Endothelial cell (in vitro differentiated cells): ENCODE measurements at places on chromosomes 6 and 20. TPM values are rescaled to one million over a fixed set of nuclear protein-coding genes. Genes with fewer than 3 reads are reported as not detected.
A peak's percentile ranks its signal among the peaks of the same experiment; 100 is the strongest.

GRCh38 chr20:51463998-51464397 is 78.5 kb downstream of the NFATC2 start:
- H3K4me1 ChIP-seq = no peaks in the 10 kb centered on the region
- no peaks in the 10 kb centered on the region for H3K36me3 ChIP-seq
- H3K27me3 ChIP-seq = no peaks in the 10 kb centered on the region
- DNase-seq = no peak
- no peak overlapping the region for H3K4me3 ChIP-seq

GRCh38 chr6:31037682-31038081 is 27.4 kb downstream of the MUC22 start:
- no peak for DNase-seq
- no peaks in the 10 kb centered on the region for H3K36me3 ChIP-seq
- no peak overlapping the region for H3K27ac ChIP-seq
- H3K4me3 ChIP-seq = no peak overlapping the region

GRCh38 chr6:136228814-136229213 is 21.3 kb downstream of the MTFR2 start:
- no peak for DNase-seq
- no peak overlapping the region for H3K4me3 ChIP-seq
- H3K27ac ChIP-seq = no peak overlapping the region
- no peaks in the 10 kb centered on the region for H3K36me3 ChIP-seq
- H3K27me3 ChIP-seq = peaks cover 4% of the 10 kb centered on the region
- H3K4me1 ChIP-seq = peaks cover 20% of the 10 kb centered on the region

Gene EDEM2
- 43.5 TPM for total RNA-seq

- no peak overlapping the region for H3K4me3 ChIP-seq
- DNase-seq = no peak
- H3K27ac ChIP-seq = no peak overlapping the region
- H3K27me3 ChIP-seq = peaks cover 4% of the 10 kb centered on the region
- no peaks in the 10 kb centered on the region for H3K36me3 ChIP-seq
- peaks cover 5% of the 10 kb centered on the region for H3K4me1 ChIP-seq
These were observed 25.3 kb upstream of the CHD6 start for GRCh38 chr20:41643504-41643938.

- no peak for DNase-seq
- no peak overlapping the region for H3K4me3 ChIP-seq
- peaks cover 14% of the 10 kb centered on the region for H3K36me3 ChIP-seq
- H3K27ac ChIP-seq = peak overlapping the region; percentile 72
These were observed 121.3 kb downstream of the SLC23A2 start for GRCh38 chr20:4880051-4880450.

Gene TSHZ2
- 2.3 TPM for total RNA-seq

DNA sequence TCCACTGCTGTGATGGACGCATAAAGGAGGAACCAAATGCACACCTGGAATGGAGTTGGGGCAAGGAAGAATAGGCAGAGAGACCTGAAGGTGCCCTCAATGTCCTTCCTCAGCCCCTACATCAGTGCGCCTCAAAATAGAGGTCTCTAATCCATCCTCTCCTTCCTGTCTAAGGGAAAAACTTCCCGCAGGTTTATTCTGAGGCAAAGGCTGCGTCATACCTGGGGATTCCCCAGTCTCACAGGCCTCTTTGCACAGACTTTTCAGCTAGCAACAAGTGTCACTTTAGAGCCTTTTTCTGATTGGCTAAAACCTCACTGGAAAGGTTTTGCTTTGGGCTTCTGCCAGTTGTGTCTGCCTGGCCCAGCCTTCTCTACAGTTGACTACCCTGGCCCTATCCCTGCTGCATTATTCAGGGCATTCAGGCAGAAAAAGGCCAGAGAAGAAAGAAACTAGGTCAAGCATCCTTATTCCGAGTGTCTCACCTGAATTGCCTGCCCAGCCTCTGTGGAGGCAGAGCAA is 1.8 kb upstream of the HLA-DQB1 start:
- peaks cover 5% of the 10 kb centered on the region for H3K4me1 ChIP-seq
- no peak for DNase-seq
- no peak overlapping the region for H3K27ac ChIP-seq
- peaks cover 2% of the 10 kb centered on the region for H3K27me3 ChIP-seq
- H3K4me3 ChIP-seq = no peak overlapping the region
- no peaks in the 10 kb centered on the region for H3K36me3 ChIP-seq

Gene NKX2-4
- total RNA-seq = not detected

DNA sequence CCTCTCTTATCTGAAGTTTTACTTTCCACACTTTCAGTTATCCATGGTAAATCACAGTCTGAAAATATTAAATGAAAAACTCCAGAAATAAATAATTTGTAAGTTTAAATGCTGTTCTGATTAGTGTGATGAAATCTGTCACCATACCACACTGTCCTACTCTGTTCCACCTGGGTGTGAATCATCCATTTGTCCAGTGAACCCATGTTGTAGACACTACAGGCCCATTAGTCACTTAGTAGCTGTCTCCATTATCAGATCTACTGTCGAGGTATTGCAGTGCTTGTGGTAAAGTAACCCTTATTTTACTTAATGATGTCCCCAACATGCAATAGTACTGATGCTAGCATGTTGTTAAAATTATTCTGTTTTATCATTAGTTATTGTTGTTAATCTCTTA is 29.2 kb upstream of the MMS22L start:
- no peak for DNase-seq
- H3K27ac ChIP-seq = no peak overlapping the region
- H3K36me3 ChIP-seq = no peaks in the 10 kb centered on the region
- H3K4me1 ChIP-seq = no peaks in the 10 kb centered on the region

GRCh38 chr6:141551318-141551717 is 581.4 kb upstream of the GJE1 start:
- no peak for DNase-seq
- no peaks in the 10 kb centered on the region for H3K4me1 ChIP-seq
- H3K36me3 ChIP-seq = no peaks in the 10 kb centered on the region
- H3K4me3 ChIP-seq = no peak overlapping the region
- no peak overlapping the region for H3K27ac ChIP-seq

- H3K27ac ChIP-seq = no peak overlapping the region
- H3K4me3 ChIP-seq = no peak overlapping the region
- no peaks in the 10 kb centered on the region for H3K36me3 ChIP-seq
- DNase-seq = no peak
These were observed 73.0 kb downstream of the SLX4IP start for GRCh38 chr20:10508060-10508459.

DNA sequence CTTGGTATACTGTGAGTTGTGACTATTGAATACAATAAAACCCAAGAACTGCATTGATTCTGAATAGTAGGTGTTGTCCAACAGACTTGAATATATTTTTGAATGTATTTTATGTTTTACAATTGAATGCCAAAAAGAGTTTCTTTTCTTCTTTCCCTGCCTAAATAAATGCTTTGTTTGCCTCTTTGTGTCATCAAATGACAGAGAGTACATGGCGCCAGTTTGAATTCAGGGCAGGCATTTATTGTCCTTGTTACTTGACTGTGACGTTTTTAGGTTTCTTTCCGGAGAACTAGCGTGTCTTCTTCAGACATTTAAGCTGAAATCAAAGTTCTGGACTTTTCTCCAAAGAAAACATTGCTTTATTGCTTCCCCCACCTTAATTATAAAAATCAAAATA is 16.6 kb downstream of the KIF3B start:
- no peaks in the 10 kb centered on the region for H3K36me3 ChIP-seq
- no peaks in the 10 kb centered on the region for H3K27me3 ChIP-seq

DNA sequence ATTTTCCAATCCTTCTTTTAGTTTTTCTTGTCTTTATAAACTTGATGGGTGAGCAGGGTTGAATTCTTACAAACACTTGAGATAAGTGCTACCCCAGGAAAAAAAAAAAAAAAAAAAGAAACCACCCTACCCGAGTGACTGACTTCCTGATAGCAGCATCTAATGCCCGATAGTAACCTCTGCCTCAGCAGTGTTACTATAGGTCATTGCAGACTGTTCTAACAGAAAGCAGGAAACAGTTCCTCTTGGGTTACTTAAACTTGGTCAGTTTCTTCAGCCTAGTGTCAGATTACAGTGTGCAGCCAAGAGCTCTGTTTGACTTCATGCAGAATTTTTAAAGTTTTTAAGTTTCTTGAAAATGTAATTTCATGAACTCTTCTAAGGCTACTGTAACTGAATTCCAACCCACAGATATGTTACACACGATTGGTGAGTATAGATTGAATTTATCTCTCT is 2.1 kb downstream of the MYLIP start:
- DNase-seq = peak; percentile 36
- H3K36me3 ChIP-seq = no peaks in the 10 kb centered on the region
- peaks cover 31% of the 10 kb centered on the region for H3K4me1 ChIP-seq

DNA sequence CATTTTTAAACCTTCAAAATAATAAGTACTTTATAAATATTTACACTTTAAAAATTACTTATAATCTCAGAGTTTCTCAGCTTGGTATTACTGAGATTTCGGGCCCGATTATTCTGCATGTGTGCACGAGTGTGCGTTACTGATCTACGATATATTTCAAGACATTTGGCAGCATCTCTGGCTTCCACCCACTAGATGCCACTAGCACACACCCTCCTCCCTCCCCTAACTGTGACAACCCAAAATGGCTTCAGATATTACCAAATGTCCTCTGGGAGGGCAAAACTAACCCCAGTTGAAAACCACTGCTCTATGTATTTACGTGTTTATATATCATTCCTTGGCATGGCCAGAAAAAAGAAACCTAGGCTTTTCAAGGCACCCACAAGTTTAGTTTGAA is 95.9 kb downstream of the FYN start:
- peaks cover 28% of the 10 kb centered on the region for H3K36me3 ChIP-seq
- no peak overlapping the region for H3K4me3 ChIP-seq
- peaks cover 20% of the 10 kb centered on the region for H3K4me1 ChIP-seq
- H3K27me3 ChIP-seq = peaks cover 2% of the 10 kb centered on the region
- DNase-seq = no peak

- H3K27me3 ChIP-seq = peaks cover 8% of the 10 kb centered on the region
- no peak overlapping the region for H3K4me3 ChIP-seq
- H3K36me3 ChIP-seq = peaks cover 4% of the 10 kb centered on the region
- H3K27ac ChIP-seq = no peak overlapping the region
- DNase-seq = no peak
These were observed 28.8 kb upstream of the TLDC2 start for GRCh38 chr20:36847009-36847709.

DNA sequence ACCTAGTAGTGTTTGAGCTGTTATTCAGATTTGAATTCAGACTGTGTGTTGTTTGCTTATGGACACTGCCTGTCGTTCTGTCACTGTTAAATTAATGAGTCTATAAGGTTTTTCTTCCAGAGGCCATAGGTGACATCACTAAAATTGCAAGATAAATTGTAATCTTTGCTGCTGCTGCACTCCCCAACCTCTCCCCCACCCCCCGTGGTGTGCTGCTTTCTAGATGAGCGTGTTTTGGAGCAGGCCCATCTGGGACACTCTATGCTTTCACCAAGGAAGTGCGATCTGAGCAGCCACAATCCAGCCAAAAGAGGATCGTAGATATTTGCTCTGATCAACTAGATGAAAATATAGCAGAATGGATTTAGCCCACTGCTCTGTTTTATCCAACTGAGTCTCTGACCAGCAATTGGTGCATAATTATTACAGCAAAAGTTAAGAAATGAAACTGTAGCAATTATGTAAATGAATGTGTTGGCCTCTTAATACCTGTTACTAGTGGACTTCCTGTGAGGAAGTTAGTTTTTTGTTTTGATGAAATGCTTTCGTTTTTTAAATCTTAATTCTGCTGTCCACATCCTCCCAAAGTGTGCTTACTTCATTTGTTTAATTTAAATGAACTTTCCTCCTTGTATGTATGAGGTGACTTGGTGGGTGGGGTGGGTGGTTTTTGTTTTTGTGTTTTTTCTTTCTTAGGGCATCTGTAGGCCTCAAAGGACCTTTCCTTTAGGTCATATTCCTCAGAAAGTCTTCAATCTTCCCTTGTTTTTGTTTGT is 58.1 kb downstream of the RPRD1B start:
- H3K27me3 ChIP-seq = peaks cover 6% of the 10 kb centered on the region
- peak overlapping the region; percentile 16 for H3K27ac ChIP-seq
- peaks cover 14% of the 10 kb centered on the region for H3K4me1 ChIP-seq
- DNase-seq = no peak
- peaks cover 24% of the 10 kb centered on the region for H3K36me3 ChIP-seq

Gene SLC22A2
- not detected for total RNA-seq

GRCh38 chr6:17879184-17879583 is 108.3 kb downstream of the KIF13A start:
- no peak for DNase-seq
- no peak overlapping the region for H3K4me3 ChIP-seq
- peaks cover 16% of the 10 kb centered on the region for H3K36me3 ChIP-seq
- H3K27ac ChIP-seq = no peak overlapping the region
- peaks cover 3% of the 10 kb centered on the region for H3K4me1 ChIP-seq

GRCh38 chr6:10414756-10415616 is at the start of gene TFAP2A:
TSS of gene TFAP2A (minus strand) at chr6:10415074. CDS start at chr6:10414991, 83 bp downstream.
- H3K4me1 ChIP-seq = peaks cover 63% of the 10 kb centered on the region
- peak within 1 kb of the TSS; percentile 71 for H3K4me3 ChIP-seq
- peaks cover 53% of the 10 kb centered on the region for H3K27me3 ChIP-seq
- no peaks in the 10 kb centered on the region for H3K36me3 ChIP-seq
- no peak for DNase-seq
- H3K27ac ChIP-seq = no peak within 1 kb of the TSS

DNA sequence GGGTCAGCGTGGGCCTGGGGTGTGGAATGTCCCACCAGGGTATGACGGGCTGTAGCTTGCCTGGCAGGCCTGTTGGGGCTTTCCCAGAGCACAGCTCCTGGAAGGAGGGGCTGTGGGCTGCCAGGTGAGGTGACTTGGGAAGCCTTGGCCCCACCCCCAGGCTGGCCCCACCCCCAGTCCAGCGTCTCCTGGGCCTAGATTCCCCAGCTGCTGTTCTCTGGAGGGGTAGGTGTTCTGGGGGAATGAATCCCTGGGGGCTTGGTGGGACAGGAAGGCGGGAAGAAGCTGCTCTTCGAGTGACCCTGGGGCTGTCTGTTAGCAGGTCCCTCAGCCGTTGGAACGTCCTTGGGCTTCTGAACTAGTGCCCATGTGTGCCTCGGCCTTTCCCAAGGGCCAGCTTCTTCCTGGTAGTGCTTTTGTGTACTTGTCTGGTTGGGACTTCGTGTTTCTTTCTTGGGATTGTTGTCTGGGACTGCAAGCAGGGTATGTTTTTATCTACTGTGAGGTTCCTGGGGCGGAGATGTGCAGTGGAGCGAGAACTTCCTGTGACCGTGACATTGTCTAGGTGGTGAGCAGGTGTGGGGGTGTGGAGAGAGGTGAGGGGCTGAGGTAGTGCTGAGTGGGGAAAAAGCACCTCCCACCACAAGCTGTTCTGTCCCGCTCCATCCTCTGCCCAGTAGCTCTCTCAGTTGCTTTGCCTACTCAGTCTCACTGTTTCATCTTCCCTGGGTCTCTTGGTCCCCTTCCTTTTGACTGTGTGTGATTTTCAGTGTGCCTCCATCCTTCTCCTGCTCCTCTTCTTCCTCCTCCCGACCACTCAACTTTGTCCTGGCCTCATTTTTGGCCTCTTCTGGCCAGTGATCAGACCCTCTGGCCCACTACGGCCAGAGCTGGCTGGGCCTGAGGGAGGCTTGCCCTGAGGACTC is 1.3 kb upstream of the DDR1 start:
- peaks cover 29% of the 10 kb centered on the region for H3K4me1 ChIP-seq
- no peak for DNase-seq
- H3K36me3 ChIP-seq = no peaks in the 10 kb centered on the region
- peaks cover 6% of the 10 kb centered on the region for H3K27me3 ChIP-seq
